ENCODE measurements at places on chromosomes 12 and 14.

GRCh38 chr14:54383835-54384234 is 13.0 kb upstream of the CDKN3 start:
- no peak for DNase-seq

DNA sequence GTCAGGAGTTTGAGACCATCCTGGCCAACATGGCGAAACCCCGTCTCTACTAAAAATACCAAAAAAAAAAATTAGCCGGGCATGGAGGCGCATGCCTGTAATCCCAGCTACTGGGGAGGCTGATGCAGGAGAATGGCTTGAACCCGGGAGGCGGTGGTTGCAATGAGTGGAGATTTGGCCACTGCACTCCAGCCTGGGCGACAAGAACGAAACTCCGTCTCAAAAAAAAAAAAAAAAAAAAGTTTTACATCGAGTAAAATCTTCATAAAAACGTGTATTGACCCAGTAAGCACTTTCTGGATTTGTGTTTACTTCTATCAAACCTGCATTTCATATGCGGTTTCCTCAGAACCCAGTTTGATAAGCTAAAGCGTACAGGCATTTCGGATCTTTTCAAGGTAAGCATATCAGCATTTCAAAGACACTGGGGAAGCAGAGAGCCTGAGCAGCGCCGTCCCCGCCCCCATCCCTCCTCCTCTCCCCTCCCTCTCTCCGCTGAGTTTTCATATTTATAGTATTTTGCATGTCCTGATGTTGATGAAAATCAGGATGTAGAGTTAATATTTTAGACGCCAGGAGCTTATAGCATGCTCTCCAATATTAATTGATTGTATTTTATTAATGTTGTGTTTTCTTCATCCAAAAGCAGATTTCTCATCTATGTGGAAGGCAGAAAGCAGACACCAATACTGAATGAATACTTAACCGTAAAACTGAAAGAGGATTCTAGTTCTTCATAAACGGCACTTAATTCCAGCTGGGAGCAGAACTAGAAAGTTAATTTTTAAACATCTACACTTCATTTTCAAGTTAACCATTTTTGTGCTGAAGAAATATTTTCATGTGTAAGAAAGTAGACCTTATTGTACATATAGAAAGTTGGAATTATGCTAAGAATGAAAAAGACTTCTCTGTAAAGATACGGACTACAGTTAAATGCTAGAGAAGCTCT is 9.2 kb upstream of the HIP1R start:
- DNase-seq: no peak

DNA sequence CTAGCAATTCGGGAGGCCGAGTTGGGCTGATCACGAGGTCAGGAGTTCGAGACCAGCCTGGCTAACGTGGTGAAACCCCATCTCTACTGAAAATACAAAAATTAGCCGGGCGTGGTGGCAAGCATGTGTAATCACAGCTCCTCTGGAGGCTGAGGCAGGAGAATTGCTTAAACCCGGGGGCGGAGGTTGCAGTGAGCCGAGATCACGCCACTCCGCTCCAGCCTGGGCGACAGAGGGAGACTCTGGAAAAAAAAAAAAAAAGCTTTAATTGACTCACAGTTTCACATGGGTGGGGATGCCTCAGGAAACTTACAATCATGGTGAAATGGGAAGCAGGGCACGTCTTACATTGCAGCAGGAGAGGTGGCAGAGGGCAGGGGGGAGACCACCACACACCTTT is 30.6 kb upstream of the SLC2A3 start:
- DNase-seq: no peak

GRCh38 chr12:111186347-111186746 is 182.5 kb downstream of the PHETA1 start:
- no peak for DNase-seq

DNA sequence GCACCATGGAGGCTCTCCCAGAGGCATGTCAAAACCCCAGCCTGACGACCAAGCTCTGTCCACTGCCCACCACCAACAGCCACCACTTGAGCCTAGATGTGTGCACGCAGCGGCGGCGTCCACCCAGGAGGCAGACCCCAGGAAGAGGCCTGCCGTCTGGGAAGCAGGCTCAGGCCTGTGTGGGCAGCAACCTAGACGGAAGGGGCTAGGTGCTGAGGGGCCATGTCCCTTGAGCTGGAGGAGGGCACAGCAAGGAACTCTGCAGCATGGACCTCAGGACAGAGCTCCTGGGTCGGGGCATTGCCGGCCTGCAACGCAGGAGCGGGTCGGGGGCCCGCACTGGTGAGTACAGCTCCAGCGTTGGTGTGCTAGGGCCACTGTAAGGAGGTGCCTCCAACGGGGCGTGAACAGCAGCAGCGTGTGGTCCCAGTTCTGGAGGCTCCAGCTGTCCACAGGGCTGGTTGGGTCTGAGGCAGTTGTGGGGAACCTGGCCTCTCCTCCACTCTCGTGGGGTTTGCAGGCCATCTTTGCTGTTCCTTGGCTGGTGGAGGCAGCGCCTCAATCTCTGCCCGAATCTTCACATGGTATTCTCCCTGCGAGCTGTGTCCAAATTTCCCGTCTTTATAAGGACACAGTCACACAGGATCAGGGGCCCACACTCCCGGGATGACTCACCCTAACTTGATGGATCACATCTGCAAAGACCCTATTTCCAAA is 20.5 kb downstream of the ZBTB42 start:
- DNase-seq: no peak

All from hematopoietic multipotent progenitor cell treated with erythropoietin and hydrocortisone succinate and interleukin-3 and kit ligand, for 6 days (in vitro differentiated cells).